Stimulated activated naive CD4-positive, alpha-beta T cell (primary cell): ENCODE measurements at places on chromosomes 7 and 10.

DNA sequence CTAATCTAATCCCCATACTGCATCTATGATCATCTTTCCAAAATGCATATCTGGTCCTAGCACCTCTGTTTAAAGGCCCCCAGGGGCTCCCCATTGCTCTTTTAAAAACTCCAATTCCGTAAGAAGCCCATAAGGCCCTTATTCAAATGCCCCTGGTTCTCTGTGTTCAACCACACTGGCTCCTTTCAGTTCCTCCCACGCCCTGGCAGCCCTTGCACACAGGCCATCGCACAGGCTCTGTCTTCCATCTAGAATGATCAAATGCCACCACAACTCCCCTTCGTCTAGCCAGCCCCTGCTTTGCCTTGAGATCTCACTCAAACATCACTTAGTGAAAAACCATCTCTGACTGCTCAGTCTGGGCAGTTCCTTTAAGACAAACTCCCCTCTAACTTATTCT lies 112.9 kb upstream of the LYZL2 start:
- no peak for DNase-seq

DNA sequence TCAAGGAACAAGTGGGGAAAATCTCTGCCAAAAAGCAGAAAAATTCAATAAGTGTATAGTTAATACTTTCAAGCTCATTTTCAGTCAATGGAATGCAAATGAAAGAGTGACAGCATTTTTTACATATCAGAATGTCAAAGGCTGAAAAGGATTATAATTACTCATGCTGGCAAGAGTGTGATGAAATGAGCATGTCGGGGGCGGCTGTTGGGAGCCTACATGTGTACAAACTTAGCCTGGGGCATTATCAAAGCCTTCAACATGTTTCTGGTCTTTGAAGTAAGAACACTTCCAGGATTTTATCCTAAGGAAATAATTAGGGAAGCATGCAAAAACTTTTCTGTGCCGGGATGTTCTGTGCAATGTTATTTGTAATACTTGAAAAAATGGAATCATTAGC lies 221.7 kb upstream of the LYZL1 start:
- no peak for DNase-seq

DNA sequence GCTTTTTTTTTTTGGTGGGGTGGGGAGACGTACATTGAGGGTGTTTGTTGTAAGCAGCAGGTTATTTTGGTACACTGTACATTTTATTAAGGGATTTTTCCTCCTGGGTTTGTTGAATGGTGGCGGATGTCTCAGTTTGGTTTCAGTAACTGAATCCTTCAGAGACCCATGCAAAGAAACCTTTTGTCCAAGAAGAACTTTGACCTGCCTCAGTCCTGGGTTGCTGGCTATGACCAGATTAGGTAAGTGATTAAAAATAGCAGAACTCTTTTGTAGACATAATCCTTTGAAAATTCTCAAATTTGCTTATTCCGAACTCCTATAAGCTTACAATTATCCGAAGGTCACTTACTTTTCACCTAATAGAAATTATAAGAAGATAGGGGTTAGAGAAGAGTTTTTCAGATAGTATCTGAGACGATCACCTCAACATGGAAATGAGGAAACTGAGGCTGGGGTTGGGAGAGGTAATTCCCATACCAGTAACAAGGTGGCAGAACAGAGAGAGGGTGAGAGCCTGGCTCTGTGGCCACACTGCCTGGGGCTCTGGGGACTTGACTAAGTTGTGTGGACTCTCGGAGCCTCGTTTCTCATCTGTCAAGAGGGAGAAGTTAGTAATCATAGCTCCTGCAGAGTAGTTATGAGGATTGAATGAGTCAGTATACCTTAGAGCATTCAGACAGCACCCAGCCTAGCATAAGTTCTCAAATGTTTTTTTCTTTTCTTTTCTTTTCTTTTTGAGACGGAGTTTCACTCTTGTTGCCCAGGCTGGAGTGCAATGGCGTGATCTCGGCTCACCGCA lies 87.4 kb downstream of the CCNY start:
- DNase-seq, result no peak

DNA sequence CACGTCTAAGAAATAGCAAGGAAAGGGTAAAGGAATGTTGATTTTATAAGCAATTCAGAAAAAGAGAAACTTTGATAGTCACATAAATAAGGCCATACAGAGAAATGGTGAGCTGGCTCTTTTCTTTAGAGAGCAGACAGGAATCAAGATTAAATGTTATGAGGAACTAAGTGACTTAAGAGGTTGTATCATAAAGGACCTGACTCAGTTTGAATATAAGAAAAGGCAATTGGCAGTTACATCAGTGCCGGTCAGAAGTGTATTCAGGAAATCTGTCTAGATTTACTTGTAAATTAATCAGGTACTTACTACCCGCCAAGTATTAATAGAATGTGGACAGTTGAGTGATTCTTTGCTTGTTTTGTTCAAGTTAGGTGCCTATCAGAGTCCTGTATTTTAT lies 2.1 kb downstream of the MRPL32 start:
- DNase-seq, result no peak

GRCh38 chr10:4073912-4074311 lies 288.9 kb upstream of the KLF6 start:
- DNase-seq, result no peak

DNA sequence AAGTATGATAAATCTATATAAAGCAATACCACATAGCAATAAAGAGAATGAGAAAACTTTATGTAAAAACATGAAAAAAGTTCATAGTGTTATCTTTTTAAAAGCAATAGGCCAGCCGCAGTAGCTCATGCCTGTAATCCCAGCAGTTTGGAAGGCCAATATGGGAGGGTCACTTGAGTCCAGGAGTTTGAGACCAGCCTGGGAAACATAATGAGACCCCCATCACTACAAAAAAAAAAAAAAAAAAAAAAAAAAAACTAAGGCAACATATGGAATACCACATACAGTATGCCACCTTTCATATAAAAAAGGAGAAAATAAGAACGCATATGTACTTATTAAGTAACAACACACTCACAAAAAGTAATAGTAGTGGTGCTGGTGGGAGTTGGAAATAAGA lies 52.8 kb downstream of the MICU1 start:
- DNase-seq, result no peak

DNA sequence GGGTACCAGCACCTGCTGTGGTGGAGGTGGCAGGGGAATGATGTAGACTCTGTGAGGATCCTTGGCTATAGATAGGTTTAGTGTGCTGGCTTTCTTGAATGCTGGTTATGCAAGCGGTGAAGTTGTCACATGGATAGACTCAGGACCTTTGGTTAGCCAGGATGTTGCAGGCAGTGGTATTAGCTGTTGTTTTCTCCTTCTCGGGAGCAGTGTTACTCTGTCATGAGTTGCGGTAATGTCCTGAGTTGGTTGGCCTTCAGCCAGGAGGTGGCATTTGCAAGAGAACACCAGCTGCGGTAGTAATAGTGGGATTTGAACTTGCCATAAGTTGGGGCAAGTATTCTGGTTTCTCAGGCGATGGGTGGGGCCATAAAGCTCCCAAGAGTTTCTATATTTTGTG lies 10.8 kb downstream of the AGK start:
- no peak for DNase-seq

DNA sequence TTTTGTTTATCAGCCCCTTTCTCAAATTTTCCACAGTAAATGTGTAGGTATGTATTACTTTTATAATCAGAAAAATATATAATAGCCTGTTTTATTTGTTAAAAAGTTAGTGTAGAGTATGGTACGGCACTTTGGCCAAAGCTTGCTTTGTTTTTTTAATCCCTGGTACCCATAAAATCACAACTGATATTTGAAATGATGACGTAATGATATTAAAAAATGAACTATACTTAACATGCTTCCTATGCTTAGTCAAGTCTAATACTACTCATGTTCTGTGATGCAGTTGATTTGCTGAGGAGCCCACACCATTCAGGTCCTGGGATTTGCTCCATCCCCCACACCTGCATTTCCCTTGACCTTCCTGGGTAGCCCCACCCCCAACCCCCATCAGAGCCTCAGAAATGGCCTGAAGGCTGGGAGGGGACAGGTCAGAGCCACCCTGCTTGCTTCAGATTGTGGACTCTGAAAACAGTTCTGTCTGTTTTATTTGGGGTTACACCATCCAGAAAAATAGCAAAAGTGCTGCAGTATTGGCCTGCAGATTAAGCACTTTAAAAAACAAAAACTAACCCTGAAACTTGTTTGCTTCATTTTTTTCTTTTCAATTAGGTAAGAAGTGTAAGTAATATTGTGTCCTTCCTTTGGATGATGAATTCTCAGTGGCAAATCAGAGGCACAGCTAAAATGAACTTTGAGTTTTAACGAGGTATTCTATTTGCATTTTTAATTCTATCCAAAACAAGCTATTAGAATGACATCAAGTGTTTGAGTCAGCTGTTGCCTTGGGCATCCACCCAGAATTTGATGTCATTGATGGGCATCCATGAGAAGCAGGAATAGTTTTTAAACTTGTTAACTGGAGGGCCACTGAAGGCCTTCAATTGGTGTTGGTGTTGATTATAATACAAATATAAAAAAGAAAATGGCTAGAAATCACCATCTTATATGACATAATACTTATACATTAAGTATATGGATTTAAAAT lies 23.3 kb downstream of the PLCE1 start:
- DNase-seq, result no peak

GRCh38 chr7:118944271-118944670 lies 719.8 kb downstream of the ANKRD7 start:
- no peak for DNase-seq

GRCh38 chr10:17665747-17666146 lies 21.8 kb downstream of the STAM start:
- no peak for DNase-seq

- DNase-seq, result no peak
Observed at GRCh38 chr7:11830582-11831155, 1.3 kb downstream of the THSD7A start.
